Pulmonary artery endothelial cell (primary cell): ENCODE measurements at places on chromosomes 3 and 15. TPM values are rescaled to one million over a fixed set of nuclear protein-coding genes. Genes with fewer than 3 reads are reported as not detected.
A peak's percentile ranks its signal among the peaks of the same experiment; 100 is the strongest.

The KCNMB2 gene
- not detected in 2 replicates for total RNA-seq

The PLA2G4E gene
- total RNA-seq: not detected in 2 replicates

The PSTPIP1 gene
- total RNA-seq: 1.0 and 3.2 TPM in 2 replicates

The SLC28A1 gene
- total RNA-seq: not detected in 2 replicates

DNA sequence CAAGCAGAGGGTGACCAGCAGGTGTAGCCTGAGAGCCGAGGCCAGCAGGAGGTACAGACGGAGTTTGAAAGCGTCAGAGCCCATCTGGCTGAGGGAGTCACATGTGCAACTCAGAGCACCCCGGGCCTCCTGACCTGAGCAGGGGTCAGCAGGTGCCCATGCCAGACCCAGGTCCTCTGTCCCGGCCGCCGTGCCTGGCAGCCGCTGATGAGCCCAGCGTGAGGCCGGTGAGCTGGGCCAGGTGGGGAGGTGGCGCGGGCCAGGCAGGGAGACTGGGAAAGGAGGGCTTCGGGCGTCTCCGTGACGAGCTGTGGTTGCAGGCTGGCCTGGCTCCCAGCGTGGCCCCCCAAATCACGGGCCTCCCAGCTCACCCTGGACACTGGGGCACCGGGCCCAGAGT, 130.9 kb downstream of the CHSY1 start:
- no peak for DNase-seq

DNA sequence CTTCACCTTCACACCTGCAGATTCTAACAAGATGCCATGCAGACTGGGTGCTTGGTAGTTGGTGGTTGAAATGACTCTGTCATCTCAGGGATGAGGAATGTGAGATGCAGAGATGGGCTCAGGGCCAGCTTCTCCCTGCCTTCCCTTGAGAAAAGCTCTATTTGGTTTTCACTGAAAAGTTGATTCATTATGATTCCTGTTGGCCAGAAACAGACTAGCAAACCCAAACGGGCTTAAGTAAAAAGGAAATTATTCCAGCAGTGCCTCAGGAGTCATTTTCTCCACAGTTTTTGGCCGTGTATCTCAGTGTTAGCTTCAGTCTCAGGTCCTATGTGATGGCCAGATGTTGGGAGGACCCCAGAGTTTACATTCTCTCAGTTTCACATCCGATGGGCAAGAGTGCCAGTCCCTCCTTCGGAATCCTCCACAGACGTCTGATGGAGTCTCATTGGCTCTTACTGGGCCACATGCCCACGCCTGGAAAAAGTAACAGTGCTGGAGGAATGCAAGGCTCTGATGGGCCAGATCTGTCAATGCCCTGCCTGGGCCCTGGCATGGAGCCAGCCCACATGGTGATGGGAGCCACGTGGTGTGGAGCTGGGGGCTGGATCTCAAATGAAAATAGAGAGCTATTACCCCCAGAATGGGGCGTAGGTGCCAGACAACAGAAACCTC, 22.3 kb upstream of the SACM1L start:
- DNase-seq: no peak

The STIMATE gene
- total RNA-seq: 12.3 and 20.3 TPM in 2 replicates

The SLC30A4 gene
- 5.7 and 7.5 TPM in 2 replicates for total RNA-seq

GRCh38 chr15:96361309-96362010, 31.0 kb downstream of the NR2F2 start:
- no peak for DNase-seq

The CIB1 gene
- total RNA-seq: 33.4 and 44.6 TPM in 2 replicates

The LCTL gene
- not detected in 2 replicates for total RNA-seq

The SPINT1 gene
- 1.1 and 1.7 TPM in 2 replicates for total RNA-seq

The GNAT1 gene
- under 0.01 TPM in 1 of 2 replicates, not detected in the other for total RNA-seq

GRCh38 chr3:45884368-45885201, 1.8 kb upstream of the CCR9 start:
- no peak for DNase-seq

The VGLL4 gene
- total RNA-seq: 66.3 and 83.8 TPM in 2 replicates

- DNase-seq: no peak
Observed at GRCh38 chr3:46282696-46283095, 40.4 kb downstream of the CCR3 start.

DNA sequence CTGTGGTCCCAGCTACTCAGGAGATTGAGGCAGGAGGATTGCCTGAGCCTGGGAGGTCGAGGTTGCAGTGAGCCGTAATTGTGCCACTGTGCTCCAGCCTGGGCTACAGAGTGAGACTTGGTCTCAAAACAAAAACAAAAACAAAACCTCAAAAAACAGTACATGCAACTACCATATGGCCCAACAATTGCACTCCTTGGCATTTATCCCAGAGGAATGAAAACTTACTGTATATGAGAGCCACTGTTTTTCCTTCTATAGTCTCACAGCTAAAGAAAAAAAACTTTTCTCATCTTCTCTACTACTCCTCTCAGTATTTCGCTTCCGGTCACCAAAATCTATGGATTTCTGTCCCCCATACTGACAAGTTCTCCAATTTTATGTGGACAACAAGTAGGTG, 84.3 kb downstream of the FLNB start:
- DNase-seq: no peak

GRCh38 chr15:73991260-73991659, 835 bp downstream of the STOML1 start:
- peak; percentile 50 for DNase-seq

- DNase-seq: no peak
Observed at GRCh38 chr15:51251556-51251955, 86.8 kb downstream of the CYP19A1 start.

The GP9 gene
- total RNA-seq: not detected in 2 replicates

GRCh38 chr3:123081718-123082369, 15.0 kb downstream of the PDIA5 start:
- DNase-seq: no peak

DNA sequence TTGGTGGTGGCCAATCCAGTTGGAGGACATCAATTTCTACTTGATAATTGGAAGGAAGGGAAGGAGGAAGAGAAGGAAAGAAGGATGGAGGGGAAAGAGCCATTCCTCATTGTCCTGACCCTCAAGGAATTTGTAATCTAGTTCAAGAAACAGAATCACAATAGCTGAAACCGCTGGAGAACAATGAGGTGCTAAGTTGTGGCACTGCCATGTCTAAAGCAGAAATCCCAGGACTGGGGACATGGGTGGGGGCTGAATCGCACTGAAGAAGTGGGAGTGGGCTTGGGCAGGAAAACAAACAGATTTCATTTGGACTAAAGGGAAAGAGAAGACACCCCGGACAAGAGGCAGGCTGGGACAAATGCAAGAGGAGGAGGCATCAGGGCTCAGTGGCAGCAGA, 183.6 kb downstream of the UACA start:
- DNase-seq: no peak

DNA sequence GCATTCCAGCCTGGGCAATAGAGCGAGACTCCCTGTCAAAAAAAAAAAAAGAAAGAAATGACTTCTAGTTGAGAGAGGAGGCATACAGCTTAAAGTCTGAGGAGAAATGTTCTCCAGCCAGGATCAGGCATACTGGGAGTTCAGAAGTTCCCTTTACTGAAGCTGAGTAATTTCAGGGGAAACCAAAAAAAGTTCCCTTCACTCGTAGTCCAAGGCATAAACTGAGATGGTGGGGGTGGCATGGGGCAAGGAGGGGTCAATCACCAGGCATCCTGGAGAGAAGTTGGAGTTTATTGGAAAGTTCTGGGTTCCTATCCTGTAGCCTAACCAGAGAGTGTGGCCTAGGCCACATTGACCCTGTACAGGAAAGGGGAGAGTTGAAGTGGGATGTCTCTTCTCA, 5.9 kb downstream of the GPX1 start:
- DNase-seq: no peak

The TEX55 gene
- not detected in 2 replicates for total RNA-seq

- DNase-seq: no peak
Observed at GRCh38 chr3:195856410-195857084, 44.8 kb upstream of the MUC4 start.

DNA sequence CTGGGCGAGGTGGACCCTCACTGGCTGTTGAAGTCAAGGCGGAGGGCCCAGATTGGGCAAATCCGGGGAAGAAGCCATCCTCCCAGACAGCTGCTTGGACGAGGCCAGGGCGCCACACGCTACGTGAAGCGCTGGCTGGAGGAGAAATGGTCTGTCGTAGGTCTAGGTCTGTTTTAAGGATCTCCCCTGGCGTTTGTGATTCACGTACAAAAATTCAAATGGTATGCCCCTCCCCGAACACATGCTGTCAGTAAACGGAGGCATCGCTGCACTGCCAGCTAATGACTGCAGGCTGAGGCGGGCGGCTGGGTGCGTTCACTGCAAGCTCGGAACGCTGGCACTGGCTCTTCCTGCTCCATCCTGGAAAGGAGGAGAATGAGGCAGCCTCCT, 69.9 kb downstream of the EPHB3 start:
- no peak for DNase-seq

The ZMYND10 gene
- total RNA-seq: 0.13 and 0.35 TPM in 2 replicates

The U2SURP gene
- 43.7 and 49.3 TPM in 2 replicates for total RNA-seq

The MEGF11 gene
- under 0.01 TPM in 1 of 2 replicates, not detected in the other for total RNA-seq

DNA sequence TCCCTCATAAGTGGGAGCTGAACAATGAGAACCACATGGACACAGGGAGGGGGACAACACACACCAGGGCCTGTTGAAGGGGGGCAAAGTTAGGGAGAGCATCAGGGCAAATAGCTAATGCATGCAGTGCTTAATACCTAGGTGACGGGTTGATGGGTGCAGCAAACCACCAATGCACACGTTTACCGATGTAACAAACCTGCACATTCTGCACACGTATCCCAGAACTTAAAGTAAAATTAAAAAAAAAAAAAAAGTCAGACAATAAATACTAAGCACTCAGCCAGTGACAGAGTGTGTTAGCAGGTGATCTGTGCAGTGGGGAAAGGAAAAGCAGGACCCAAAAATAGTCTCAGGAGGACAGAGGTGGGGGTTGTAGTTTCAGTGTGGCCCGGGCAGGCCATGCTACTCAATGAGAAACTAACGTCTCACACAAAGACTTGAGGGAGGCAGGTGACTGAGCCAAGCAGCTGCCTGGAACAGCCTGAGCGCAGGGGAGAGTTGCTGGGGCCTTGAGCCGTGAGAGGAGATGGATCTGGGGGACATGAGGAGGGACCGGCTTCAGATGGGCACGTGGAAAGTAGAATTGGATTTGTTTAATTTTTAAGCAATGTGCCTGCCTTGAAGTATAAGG, 18.4 kb downstream of the ANKDD1A start:
- DNase-seq: no peak

The ABI3BP gene
- total RNA-seq: 9.3 and 14.5 TPM in 2 replicates

DNA sequence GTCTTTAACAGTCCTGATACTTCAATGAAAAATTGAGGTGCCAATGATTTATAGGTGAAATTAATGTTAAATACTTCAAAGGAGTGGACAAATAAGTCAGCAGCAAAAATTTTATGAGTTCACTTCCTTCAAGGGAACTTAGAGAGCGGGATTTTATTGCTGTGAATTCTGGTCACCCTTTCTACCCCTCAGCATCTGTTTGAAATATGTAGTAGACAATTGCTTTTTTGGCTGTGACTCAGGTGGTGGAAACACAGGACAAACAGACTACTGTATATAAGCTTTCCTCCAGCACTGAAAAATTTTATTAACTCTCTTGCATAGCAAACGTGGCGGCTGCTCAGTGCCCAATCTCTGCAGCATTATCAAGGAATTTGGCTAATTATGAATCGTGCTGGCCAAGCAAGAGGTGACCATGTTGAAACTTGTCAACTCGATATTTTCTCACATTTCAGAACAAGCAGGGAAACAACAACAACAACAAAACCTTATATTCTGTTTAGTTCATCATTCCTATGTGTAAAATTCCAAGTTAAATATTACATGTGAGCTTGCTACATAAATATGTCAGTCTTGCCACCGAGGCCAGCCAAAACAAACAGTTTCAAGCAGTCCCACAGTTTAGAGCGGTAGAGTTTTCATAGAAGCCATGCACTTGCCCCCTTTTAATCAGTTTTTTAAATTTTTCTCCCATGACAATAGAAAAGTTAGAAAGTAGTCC, 420.2 kb downstream of the FOXP1 start:
- DNase-seq: no peak

The BNC1 gene
- total RNA-seq: 14.2 and 25.0 TPM in 2 replicates
